ENCODE measurements at places on chromosomes 2 and 18.
A peak's percentile ranks its signal among the peaks of the same experiment; 100 is the strongest.

DNA sequence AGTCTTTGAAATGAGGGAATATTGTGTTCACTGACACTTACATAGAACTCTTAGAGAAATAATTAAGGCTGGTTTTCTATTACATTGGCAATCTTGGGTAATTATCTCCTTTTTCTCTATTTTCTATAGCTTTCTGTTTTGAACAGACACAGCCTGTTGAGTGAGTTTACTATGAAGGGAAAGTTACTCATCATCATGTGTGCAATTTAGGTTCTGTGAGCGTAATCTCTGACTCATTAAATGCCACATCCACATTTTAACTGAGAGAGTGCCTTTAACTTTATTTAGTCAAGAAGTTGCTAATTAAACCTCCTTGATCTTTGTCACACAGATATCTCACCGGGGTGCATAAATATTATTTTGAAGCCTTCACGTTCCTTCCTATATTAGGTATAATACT, 174.0 kb upstream of the SLC8A1 start:
- no peak for DNase-seq

GRCh38 chr2:25473758-25474340, 132.1 kb upstream of the DNMT3A start:
- no peak for DNase-seq

DNA sequence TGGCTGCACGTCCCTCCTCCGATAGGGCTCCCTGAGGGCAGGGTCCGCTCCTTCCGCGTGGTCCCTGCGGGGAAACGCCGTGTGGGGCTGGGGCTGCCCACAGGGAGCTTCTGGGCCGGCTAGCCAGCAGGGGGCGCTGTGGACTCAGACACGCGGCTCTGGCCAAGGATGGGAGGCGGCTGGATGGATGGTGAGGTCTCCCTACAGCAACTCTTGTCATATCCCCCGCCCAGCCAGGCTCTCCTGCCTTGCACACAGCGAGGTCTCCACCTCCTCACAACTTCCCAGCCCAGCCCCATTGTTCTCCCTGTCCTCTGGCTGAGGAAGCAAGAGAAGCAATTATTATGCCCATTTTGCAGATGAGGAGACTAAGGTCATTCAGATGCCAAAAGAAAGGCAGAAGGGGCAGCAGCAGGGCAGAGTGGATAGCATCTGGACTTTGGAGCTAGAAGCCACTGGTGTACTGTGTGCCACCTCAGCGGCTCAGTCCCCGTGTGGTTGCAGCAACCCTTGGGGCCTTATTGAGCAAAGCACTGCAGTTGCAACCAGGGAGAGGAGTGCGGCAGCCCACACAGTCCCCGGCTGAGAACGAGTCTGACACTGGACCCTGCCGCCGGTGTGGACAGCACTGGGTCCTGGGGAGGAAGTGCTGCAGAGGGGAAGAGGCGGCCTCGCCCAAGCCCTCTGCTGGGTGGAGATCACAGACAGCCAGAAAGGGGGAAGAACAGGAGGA, 99.0 kb downstream of the ZFP36L2 start:
- DNase-seq = peak; percentile 64

GRCh38 chr18:62506495-62507143, 16.2 kb upstream of the ZCCHC2 start:
- no peak for DNase-seq

GRCh38 chr2:189426886-189427285, 14.4 kb upstream of the WDR75 start:
- DNase-seq = no peak

GRCh38 chr2:237413777-237414661, at the start of gene COL6A3:
TSS of gene COL6A3 (minus strand) at chr2:237414164. CDS start at chr2:237396817, 17,347 bp downstream.
- DNase-seq = peak; percentile 74

DNA sequence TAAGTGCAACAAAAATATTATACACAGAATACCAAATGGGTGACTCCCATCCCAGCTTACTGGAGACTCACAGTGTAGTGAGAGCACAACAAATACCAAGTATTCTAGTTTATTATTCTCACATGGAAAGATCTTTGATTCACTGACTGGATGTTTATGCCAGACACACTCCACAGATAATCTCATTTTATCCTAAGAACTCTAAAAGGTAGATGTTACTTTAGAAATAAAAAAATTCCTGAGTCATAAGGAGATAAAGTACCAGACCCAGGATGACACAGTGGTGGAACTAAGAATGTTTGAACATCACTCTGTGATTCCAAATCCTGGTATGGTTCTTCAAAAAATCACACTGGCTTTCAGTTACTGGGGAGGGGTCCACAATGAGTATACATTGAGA, 136.2 kb downstream of the CDH2 start:
- DNase-seq = no peak

- no peak for DNase-seq
These were observed 18.9 kb downstream of the SLC39A10 start for GRCh38 chr2:195675783-195676427.

DNA sequence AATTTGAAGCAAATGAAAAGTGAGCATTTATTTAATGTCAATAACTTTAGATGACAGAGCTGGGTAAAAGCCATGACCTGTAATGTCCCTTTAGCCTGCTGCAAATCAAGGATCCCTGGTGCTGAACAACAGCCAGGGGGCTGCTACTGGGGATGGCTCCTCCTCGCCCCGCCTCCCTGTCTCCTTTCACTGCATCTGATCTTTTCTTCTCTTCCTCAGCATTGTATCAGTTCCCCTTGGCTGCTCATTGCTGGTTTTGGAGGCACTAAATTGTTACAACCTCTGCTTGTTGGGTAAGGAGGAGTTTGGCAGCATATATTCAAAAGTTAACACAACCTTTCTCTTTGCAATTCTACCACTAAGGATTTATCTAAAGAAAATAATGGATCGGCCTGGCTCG, 236.3 kb upstream of the ID2 start:
- DNase-seq = no peak

- DNase-seq = no peak
These were observed 33.4 kb upstream of the DYSF start for GRCh38 chr2:71419976-71420375.

DNA sequence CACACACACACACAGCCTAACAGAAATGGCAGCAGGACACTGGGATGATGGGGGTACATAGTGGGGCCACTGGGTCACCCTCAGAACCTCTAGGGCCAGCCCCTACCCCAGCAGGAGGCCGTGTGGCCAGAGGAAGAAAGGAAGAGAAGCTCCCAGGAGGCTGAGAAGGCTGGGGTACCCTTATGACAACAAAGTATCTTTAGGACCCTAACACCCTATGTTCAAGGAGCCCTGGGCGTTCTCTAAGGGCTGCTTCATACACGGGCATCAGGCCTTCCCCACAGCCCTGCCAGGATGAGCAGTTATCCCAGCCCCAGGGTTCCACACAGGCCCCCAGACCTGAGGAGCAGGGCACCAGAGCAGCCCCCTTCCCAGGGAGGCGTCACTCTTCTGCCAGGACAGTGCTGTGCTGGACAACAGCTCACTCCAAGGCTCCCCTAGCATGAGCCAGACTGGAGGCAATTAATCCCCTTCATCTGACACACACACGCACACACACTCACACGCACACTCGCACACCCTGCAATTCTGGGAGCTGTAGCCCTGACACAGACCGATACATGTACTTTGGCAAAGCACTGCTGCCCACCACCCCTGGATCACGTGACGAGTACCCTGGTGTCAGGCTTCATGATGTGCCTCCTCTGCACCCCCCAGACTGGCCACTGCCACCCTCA, 163.6 kb downstream of the TNS1 start:
- no peak for DNase-seq

GRCh38 chr2:51711766-51712165, 679.8 kb upstream of the NRXN1 start:
- no peak for DNase-seq

GRCh38 chr18:79422022-79422782, 26.5 kb downstream of the NFATC1 start:
- no peak for DNase-seq

- DNase-seq = no peak
These were observed 137.5 kb upstream of the MAP3K20 start for GRCh38 chr2:172937884-172938712.

DNA sequence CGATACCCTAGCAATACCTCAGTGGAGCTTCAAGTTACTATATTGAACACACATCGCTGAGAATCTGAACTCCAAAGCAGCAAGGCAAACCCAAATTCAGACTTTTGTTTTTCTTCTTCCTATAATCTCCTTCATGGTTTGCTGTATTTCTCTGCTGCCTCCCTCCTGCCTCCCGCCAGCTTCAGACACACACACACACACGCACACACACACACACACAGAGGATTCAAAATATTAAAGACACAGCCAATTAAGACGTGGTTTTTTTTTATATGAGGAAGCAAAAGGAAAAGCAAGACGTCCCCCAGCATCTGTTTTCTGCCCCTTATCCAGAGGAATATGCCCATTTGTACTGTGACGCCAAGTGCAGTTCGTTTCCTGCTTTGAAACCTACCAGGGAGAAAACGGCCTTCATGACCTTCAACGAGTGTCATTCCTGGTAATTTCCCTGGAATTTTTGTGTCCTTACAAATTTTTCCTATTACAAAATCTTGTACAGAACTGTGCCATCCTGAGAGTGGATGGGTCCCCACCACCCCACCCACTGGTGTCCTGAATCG, 547.9 kb upstream of the ID2 start:
- no peak for DNase-seq

- DNase-seq = no peak
These were observed 268.1 kb downstream of the NDUFA10 start for GRCh38 chr2:239756790-239757760.

- DNase-seq = no peak
These were observed 155.1 kb upstream of the CDH2 start for GRCh38 chr18:28332071-28332470.

DNA sequence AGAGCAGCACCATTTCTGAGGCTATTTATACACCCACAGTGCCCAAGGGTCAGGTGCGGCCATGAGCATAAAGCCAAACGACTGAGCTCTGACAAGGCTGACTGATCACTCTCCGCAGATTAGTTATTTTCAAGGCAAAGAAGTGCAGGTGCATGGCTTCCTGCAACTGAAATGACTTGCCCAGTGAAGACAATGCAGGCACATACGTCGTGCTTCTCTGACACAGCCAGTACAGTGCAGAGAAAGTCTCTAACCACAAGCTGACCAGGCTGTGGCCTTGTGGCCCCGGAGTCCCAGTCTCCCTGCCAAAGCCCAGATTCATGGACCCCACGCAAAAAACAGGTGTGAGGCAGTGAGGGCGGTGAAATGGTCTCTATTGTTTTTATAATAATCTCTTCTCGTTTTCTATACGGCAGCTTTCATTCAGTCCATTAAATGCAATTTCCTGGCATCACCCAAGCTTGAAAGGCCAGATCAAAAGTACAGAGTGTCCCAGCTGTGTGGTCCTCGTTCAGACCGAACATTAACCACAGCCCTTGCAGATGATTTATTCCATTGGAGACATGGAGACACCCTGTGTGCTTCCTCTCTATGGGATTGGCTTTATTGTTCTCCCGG, 447.0 kb upstream of the ID2 start:
- DNase-seq = peak; percentile 43

DNA sequence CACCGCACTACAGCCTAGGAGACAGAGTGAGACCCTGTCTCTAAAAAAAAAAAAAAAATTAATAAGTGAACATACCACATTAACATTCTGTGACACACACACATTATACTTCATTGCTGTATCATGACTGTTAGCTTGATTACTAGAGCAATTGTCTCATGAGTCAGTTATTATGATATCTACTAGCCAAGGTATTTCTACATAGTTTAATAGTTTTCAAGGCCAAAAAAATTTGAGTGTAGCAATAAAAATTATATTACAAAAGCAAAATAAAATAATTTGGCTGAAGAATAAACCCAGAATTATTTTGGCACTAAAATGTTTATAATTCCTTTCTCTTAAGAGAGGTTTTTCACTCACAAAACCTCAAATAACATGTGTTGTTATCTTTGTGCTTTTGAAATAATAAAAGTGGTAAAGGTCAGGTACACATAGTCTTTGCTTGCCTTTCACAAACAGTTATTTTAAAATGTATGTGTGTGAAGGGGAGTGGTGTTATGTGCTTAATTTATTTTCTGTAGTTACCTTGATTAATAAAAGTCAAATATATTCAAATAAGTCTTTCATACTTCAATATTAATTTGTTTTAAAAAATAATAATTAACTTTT, 136.9 kb upstream of the SPOPL start:
- no peak for DNase-seq

DNA sequence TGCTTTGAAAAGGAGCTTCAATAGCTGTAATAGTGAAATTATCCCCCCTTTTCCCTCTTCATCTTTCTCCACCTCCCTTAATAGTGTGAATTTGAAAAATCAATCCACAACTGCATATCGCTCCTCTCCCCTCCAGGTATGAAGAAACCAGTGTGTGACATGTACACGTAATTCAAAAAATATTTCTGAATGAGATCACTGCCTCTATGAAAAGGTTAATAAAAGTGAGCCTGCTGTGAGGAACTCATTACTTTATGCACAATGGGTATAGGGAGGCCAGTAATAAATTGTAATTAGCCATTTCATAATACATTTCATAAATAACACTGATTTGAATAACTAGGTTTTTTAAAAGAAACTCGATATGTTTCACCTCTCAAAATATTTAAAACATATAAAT, 209.0 kb upstream of the KYNU start:
- DNase-seq = no peak

- no peak for DNase-seq
These were observed 168.1 kb upstream of the NCK2 start for GRCh38 chr2:105576440-105577241.

GRCh38 chr2:57990118-57990725, 56.4 kb upstream of the VRK2 start:
- no peak for DNase-seq

DNA sequence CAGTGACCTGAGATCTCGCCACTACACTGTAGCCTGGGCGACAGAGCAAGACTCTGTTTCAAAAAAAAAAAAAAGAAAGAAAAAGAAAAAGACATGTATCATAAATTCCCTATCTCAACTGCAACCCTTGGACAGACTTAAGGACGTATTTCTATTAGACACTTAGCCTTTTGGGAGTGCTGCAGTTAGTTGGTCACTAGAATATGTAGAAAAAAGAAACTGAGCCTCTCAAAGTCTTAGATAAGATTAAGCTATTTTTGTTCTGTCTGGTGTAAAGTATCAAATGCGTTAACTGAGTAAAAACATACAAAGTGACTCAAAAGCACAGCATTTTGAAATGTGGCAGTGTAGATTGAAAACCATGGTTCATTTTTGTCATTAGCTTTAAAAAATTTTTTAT, 7.3 kb downstream of the NBEAL1 start:
- DNase-seq = no peak

GRCh38 chr18:51666763-51667191, 469.3 kb upstream of the MEX3C start:
- DNase-seq = no peak

DNA sequence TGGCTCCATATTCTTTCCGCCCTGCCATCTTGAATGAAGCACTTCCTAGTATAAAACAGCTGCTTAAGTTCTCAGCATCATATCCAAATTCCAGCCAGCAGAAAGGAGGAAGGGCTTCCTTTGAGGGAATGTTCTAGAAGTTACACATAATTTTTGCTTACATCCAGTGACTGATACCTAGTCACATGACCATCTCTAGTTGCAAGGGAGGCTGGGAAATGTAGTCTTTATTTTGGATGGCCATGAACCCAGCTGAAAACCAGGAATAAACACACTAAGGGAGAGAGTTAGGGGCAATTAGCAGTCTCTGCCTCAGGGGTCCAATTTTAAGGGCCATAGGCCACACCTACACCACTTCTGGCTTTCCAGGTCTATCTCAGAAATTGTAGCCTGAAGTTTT, 57.8 kb upstream of the LMAN1 start:
- no peak for DNase-seq
